ENCODE measurements at places on chromosomes 1 and 21.
A peak's percentile ranks its signal among the peaks of the same experiment; 100 is the strongest.

GRCh38 chr1:203612932-203613682 lies 13.5 kb upstream of the ATP2B4 start:
- no peak for DNase-seq

DNA sequence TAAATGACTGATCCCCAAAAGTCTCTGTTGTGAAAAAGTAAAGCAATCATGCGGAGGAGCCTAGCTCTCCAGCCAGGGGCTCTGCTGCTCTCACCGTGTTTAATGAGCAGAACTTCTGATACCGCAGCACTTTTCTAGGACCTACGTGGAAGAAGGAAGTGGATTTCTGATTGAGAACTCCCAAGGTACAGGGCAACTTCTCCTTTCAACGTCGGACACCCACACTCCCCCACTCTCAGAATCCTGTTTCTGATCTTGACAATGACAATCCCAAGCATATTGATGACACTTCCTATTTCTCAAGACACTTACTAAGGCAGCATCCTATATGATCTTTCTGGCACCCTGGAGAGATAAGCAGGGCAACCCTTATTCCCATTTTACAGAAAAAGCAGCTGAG lies 78.4 kb downstream of the PROX1 start:
- DNase-seq: no peak

GRCh38 chr21:40331172-40331571 lies 463.9 kb downstream of the PCP4 start:
- no peak for DNase-seq

GRCh38 chr1:72485801-72486200 lies 203.5 kb upstream of the NEGR1 start:
- no peak for DNase-seq

- no peak for DNase-seq
These were observed 47.1 kb downstream of the MDM4 start for GRCh38 chr1:204563307-204563706.

DNA sequence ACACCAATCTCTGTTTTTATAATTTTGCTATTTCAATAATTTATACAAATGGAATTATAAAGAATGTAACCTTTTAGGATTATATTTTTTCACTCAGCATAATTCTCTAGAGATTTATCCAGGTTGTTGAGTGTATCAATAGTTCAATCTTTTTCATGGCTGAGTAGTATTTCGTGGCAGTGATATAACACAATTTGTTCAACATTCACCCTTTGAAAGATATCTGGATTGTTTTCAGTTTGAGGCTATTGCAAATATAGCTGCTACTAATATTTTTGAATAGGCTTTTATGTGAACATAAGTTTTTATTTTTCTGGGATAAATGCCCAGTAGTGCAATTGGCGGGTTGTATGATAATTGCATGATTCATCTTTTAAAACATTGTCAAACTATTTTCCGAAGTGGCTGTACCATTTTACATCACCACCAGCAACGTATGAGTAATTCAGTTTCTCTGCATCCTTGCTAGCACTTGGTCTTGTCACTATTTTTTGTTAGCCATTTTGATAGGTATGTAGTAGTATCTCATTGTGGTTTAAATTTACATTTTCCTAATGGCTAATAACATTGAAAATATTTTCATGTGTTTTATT lies 55.6 kb upstream of the ABCD3 start:
- no peak for DNase-seq

- no peak for DNase-seq
These were observed 129.9 kb downstream of the ZNF281 start for GRCh38 chr1:200279810-200280411.

DNA sequence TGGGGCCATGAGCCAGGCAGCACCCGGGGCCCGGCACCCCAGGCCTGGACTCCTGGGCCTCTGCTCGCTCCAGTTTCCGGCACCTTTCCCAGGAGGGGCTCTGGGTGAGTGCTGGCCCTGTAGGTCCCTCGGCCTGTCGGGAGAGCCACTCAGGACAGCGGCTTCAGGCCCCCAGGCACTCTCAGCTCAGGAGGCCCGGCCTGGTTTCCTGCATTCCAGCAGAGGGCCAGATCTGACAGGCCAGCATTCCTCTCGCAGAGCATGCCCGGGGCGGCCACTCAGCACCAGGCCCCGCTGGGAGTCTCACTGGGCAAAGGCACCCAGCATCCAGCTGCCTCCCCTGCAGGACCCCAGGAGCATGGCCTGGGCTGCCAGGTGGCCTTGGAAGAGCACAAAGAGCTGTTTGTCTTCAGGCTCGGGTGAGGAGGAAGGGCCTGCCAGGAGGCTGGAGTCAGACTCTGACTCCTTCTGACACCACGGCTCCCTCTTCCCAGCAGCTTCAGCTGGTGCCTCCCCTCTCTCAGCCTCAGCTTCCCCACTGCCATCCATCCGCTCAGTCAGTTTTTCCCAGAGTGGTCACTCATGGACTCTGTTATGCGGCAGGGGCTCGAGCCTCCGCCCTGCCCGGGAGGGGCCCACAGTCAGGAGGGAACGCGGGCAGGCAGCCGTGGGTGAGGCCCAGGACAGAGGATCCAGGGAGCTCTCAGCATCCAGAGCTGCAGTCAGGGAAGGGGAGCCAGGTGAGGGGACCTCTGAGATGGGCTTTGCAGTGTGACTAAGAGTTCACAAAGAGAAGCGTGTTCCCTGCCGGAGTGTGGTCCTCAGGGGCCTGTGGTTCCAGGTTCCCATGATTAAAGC lies 51.7 kb downstream of the WNT9A start:
- DNase-seq: no peak

DNA sequence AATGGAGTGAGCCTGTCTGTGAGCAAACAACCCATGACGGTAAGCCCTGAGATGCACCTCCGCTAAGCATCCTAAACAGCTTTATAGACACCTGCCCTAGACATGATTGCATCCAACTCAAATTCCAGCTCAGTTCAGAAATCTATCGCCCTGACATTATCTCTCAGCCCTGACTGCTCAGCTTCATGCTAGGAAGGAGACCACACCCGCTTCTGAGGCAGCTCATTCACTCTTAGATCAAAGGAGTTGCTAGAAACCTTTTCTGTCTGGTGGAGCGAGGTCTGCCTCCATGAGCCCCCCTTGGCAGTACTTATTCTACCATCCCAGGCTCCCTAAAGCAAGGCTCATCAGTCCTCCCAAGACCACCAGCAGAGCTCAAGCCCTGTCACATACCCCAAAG lies 17.0 kb downstream of the IL10RB start:
- DNase-seq: no peak

GRCh38 chr1:145804235-145805045 lies 19.5 kb downstream of the RNF115 start:
- no peak for DNase-seq

DNA sequence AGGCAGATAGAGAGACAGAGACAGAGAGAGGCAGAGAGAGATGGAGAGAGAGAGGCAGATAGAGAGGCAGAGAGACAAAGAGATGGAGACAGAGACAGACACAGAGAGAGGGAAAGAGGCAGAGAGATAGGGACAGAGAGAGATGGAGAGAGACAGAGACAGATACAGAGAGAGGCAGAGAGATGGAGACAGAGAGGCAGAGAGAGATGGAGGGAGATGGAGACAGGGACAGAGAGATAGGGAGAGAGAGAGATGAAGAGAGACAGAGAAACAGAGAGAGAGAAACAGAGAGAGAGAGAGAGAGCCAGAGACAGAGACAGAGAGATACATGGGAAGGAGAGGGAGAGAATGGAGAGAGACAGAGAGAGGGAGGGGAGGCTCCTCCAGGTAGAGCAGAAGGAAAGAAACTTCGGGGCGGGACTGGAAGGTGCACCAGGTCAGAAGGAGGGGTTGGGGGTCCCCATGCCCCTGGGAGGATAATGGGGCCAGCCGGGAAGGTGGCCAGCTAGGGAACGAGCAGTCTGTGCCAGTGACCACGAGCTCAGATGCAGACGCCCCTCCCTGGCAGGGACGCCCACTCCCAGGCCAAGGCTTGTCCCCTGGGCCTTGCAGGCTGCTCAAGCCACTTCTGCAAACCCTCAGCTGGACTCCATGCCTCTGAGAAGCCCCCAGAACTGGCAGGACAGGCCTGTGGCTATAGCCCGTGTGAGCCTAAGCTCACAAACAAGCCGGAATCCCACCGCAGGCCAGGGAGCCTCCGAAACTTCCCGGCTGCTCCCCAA lies 3.3 kb downstream of the FNDC10 start:
- no peak for DNase-seq

DNA sequence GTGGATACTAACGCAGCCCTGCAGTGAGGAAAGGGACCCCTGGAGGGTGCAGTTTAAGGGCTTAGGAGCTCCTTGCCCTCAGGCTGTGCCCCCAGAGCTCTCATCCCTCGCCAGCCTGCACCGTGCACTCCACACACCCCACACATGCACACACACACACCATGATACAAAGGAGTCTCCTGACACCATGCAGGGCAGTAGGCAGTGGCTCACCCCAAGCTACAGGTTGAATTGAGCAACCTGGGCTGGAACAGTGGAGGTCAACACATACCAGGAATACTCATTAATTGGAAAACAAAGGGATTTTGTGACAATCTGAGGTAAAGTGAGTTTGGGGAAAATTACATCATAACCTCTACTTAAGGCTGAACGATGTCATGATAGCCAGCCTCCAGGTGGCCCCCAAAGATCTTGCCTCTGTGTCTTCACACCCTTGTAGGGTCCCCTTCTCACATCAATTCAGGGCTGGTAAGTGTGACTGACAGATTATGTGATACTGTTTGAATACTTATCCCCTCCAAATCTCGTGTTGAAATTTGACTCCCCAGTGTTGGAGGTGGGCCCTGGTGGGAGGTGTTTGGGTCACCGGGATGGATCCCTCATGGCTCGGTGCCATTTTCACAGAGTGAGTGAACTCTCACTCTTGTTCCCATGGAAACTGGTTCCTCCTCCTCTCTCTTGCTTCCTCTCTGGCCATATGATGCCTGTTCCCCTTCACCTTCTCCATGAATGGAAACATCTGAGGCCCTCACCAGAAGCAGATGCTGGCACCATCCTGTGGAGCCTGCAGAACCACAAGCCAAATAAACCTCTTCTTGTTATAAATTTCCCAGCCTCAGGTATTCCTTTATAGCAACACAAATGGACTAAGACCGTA lies 111.0 kb upstream of the RAB4A start:
- DNase-seq: no peak

GRCh38 chr1:115746021-115746690 lies 22.4 kb downstream of the CASQ2 start:
- no peak for DNase-seq

- no peak for DNase-seq
These were observed 154.9 kb downstream of the ST6GALNAC3 start for GRCh38 chr1:76229279-76230005.

DNA sequence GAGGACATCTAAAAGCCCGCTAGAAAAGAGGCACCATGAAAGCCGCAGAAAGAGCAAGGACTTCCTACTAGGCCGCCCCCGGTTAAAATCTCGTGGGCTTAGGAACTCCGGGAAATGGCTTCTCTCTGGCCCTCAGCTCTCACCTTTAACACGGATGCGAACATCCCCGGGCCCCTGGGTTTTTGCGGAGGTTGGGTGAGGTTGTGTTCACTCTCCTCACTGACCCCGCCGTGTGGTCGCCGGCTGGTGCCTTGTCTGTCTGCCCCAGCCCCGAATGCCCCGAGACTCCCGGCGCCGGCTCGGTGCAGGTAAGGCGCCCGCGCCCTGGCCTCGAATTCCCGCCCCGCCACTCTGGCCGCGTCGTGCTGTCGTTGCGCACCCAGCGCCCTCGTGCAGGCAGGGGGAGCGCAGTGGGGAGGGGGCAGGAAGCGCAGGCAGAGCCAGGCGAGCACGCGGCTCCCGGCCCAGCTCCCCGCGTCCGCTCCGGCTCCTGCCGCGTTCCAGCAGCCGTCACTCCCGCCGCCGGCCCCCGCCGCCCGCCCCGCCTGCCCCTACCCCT lies at the start of gene SHISAL2A:
TSS of gene SHISAL2A (plus strand) at position 437 of the 559 bp plus-strand sequence. CDS start 326 bp downstream, outside the sequence.
- peak; percentile 53 for DNase-seq

DNA sequence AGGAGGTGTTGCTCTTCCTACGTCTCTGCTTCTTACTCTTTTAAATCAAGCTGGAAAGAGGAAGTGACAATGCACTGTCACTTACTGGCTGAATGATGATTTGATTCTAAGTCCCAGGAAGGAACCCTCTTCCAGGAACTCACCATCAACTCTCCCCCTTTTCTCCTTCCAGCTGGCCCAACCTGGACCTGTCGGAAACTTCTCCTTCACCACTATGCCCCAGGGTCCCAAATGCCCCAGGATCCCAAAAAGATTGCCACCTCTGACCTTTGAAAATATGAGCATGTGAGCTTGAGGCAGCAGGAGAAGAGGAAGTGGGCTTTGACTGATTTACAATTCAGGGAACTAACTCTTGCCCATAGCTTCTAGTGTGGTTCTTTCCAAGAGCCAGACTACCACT lies 5.3 kb upstream of the ADAMTS5 start:
- no peak for DNase-seq

- no peak for DNase-seq
These were observed 31.0 kb downstream of the TENT5C start for GRCh38 chr1:117636637-117637425.

All from activated gamma-delta T cell (primary cell).